ENCODE measurements at places on chromosomes 7 and 10. TPM values are rescaled to one million over a fixed set of nuclear protein-coding genes. Genes with fewer than 3 reads are reported as not detected.

DNA sequence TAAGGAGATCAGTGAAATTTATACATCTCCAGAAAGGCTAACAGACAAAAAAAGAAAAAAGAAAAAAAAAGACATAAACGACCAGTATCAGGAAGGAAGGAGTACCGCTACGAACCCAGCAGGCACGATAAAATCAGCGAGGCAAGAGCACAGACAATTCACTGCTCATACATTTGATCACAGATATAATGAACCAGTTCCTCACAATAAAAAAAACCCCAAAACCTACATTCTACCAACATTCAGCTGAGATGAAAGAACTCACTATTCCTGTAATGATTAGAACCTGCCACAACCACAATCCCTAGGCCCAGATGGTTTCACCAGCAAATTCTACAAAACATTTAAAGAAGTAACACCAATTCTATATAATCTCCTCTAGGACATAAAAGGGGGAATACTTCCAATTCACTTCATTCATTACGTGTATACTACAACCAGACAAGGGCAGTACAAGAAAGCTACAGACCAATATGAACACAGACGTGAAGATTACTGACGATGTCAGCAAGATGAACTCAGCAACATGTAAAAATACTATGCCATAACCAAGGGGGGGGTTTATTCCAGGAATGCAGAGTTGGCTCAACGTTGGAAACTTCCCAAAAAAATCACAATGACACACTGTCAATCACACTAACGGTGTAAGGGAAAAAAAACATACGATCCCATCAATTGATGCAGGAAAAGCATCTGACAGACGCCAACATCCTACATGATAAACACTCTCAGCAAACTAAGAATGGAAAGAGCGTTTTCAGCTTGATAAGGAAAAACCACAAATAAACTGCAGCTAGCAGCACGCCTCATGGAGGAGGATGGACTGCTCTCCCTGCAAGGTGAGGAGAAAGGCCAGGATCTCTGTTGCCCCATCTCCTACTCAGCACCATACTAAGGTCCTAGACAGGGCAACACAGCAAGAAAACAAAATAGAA is 256.2 kb downstream of the ELFN1 start:
- no peak for DNase-seq

The CYP3A7 gene
- not detected for total RNA-seq

- DNase-seq = no peak
Observed at GRCh38 chr7:122605929-122606328, 93.0 kb downstream of the RNF133 start.

DNA sequence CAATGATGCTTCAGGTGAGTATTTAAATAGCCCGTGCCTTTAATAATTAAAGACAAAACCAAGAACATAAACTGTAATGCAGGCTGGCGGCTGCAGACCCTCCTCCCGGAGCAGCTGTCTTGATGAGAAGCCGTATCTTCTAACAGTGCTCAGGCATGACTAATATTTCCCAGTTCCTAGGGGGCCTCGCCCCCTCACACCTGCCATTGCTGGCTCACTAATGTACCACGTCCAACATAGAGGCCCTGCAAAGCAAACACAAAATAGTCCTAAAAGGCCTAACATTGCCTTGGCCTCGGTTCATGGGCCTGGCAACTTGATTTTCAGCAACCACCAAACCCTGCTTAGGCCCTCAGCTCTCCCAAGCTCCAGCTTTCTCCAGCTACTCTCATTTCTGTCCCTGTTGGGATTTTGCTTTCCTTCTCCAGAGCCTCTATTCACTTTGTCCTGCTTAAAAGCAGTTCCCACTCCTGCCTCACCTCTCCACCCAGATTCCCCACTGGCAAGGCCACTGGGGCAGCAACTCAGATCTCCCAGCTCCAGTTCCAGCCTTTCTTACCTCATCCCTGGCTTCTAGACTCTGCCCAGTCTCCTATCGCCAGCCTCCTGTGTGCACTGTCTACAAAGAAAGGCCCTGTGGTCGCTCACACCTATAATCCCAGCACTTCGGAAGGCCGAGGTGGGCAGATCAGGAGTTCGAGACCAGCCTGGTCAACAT is 16.2 kb downstream of the SORBS1 start:
- no peak for DNase-seq

- no peak for DNase-seq
Observed at GRCh38 chr7:111259991-111260390, 169.1 kb downstream of the LRRN3 start.

DNA sequence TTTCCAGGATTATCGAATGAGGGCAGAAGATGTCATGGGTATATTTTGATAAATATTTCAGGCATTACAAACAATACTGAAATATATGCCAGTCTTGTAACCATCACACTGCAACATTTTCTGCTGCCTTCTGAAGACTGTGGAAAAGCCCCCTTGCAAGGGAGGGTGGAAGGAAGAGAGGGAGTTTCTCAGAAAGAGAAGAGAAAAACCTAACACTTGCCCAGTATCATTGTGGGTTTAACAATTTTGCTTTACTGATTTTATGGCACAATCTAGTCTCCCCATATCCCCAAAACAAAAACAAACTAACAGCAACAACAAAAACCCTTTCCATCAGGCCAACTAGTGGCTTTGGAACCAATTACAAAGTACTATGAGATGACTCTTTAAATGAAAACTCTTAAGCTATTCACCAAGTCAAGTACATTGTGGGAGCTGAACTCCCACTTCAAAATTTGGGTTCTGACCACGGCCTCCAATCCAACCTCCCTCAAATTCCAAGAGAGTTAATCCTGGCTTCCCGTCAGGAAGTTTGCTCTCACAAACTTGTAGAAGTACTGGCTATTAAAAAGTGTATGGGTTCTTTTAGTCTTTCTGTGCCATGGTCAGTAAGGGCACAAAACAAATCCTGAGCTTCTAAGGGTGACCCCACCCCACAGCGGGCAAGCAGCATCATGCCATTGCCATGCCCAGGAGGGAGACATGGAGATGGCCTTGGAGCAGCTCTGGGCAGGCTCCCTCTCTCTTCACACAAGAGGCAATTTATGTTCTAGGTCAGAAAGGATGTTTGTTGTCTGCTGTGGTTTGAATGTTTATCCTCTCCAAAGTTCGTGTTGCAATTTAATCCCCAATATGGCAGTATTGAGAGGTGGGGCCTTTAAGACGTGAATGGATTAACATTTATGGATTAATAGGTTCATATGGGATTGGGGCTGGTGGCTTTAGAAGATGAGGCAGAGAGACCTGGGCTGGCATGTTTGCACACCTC is 96.3 kb downstream of the JAZF1 start:
- no peak for DNase-seq

- no peak for DNase-seq
Observed at GRCh38 chr10:132404911-132405462, 8.0 kb downstream of the PWWP2B start.

- DNase-seq = no peak
Observed at GRCh38 chr10:73650537-73651331, 5.1 kb downstream of the SYNPO2L start.

DNA sequence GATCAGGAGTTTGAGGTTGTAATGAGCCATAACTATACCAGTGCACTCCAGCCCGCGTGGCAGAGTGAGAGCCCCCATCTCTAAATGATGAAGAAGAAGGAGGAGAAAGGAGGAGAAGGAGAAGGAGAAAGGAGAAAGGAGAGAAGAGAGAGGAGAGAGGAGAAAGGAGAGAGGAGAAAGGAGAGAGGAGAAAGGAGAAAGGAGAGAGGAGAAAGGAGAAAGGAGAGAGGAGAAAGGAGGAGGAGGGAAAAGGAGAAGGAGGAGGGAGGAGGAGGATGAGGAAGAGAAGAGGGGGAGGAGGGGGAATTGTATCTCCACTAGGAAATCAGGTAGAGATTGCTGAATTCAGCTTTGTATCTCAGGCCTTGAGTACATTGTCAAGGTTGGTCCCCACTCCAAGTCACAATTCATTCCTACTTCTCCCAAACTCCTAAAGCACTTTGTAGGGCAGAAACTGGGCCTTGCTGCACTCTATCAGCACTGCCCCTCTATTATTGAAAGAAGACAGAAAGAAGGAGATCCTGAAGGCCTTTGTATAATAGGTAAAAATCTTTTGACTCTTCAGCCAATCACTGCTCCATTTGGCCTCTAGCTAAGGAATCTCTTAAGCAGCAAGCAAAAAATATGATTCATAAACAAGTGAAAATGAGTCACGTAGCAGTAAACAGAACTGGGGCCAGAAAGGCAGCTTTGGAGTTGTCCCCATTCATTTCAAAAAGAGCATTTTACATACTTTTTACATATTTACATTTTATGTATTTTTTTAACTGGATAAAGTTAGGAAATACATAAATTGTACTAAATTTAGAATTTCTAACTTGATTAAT is 178.0 kb downstream of the IMMP2L start:
- DNase-seq = no peak

- DNase-seq = peak; percentile 43
Observed at GRCh38 chr10:128629111-128630096, 503.2 kb upstream of the MKI67 start.

DNA sequence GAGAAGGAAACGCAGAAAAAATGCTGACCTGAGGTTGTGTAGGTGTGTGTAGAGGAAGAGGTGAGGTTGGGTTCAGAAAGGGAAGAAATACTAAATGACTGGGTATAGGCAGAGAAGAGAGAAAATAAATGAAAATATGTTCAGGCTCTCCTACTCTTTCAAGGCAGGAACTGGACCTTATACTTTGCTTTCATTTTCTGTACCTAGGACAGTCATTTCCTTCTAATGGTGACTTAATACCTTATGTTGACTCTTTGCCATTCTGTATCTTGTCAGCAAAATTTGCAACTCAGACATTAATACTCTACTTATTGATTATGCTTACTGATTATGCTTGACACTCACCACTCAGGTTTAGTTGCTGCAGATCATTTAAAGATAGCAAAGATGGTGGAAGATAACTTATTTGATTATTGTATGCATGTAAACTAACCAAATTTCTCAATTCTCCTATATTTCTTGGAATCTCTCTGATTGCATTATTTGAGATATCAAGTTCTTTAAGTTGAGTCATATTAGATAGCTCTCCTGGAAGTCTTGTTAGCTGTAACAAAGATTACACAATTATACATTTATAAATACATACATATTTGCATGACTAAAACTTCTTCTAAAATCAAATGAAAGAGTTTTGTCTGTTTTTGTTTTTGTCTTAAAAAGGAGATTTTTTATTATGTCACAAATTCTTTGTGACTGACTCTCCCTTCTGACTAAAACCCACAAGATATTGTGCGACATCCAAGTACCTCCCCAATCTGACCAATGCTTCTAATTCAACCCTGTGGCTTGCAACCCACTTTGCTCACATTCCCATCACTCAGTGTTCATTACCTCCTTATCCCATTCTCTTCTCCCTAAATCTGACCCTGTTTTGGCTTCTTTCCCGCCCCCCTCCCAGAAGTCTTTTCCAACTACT is 20.0 kb downstream of the LRRD1 start:
- no peak for DNase-seq

- DNase-seq = no peak
Observed at GRCh38 chr7:101625031-101625791, 3.9 kb downstream of the MYL10 start.

DNA sequence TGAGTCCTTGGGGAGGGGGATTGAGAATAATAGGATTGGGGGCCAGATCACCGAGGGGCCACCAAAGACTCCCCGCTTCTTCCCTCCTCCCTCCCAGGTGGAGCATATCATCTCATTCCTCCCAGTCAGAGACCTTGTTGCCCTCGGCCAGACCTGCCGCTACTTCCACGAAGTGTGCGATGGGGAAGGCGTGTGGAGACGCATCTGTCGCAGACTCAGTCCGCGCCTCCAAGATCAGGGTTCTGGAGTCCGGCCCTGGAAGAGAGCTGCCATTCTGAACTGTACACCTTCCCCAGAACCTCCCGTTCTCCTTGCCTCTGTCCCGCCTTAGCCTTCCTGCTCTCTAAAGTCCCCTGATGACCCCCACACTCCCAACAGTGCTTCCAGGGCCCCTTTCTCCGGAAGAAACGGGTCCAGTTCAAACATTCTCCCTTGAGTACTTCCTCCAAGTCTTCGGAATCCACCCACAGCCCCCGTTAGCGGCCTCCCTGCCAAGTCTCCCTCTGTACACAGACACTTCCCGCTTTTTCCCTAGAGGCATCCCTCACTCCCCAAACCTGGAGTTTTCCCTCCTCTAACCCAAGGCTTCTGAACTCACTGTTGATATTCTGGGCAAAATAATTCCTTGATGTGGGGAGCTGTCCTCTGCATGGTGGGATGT is 4.1 kb downstream of the FBXO24 start:
- DNase-seq = no peak

DNA sequence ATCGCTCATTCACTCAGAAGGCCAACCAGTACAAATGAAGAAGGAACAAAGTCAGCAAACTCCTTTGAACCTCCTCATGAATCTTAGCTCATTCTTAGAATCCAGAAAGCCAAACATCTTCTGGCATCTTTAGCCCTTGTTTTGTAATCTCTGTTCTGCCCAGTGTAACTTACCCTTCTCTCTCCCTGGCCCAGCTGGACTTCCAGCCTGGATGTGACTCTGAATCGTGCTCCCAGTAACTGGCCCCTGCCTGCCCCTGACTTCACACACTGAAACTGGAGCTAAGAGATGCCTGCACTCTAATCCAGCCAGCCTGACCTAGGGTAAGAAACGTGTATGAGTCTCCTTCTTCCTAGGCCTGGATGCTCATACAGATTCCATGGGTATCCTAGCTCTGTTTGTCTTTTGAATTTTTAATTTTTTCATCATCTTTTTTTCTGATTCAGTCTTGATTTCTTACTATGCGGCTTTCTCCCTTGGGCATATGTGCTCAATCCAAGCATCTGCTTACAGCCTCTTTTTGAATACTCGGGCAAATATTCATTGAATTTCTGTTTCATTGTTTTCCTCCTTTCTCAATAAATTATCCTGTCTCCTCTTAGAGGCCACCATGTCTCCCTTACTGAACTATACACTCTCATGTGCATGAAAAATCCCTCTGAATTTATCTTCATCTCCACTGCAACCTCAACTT is 845.6 kb upstream of the AUTS2 start:
- no peak for DNase-seq

DNA sequence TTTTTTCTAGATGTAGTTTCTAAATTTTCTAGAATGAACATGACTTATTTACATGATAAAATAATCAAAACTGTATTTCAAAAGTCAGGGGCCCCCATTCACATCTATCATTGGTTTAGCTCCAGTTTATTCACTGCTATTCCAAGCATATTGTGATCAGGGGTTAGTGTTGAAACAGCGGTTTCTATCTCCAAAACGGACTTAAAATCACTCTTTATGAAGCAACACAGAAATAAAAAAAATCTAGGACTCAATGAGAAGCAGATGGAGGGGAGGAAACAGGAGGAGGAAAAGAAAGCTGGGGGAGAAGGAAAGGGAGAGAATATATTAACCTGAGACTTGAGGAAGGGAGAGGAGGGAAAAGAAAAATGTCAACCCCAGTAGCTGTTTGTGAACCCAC is 14.8 kb upstream of the CH25H start:
- no peak for DNase-seq

The EMX2 gene
- total RNA-seq = 2.5 TPM

The MOSPD3 gene
- 16.3 TPM for total RNA-seq

- DNase-seq = no peak
Observed at GRCh38 chr7:130410868-130411541, 29.8 kb downstream of the CEP41 start.

The OR2A25 gene
- not detected for total RNA-seq
